ENCODE measurements at places on chromosomes 2 and 18. TPM values are rescaled to one million over a fixed set of nuclear protein-coding genes. Genes with fewer than 3 reads are reported as not detected.

DNA sequence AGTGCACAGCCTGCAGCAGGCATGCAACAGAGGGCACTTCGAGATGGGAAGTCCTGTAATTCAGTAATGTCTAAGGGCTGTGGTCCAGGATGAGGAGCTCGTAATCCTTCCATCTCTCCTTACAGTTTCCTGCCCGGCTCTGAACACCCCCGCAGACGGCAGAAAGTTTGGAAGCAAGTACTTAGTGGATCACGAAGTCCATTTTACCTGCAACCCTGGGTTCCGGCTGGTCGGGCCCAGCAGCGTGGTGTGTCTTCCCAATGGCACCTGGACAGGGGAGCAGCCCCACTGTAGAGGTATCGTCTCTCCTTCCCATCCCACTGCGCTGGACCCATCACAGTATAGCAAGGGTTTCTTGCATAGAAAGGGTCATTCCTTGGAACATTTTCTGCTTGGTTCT, 26.7 kb downstream of the FBLN7 start:
- H3K4me1 ChIP-seq = peaks cover 4% of the 10 kb centered on the region
- H3K27ac ChIP-seq = no peak overlapping the region
- no peaks in the 10 kb centered on the region for H3K36me3 ChIP-seq
- DNase-seq = no peak
- no peak overlapping the region for H3K4me3 ChIP-seq

- H3K27ac ChIP-seq = no peak overlapping the region
- H3K27me3 ChIP-seq = no peaks in the 10 kb centered on the region
- H3K4me3 ChIP-seq = no peak overlapping the region
- peaks cover 6% of the 10 kb centered on the region for H3K36me3 ChIP-seq
- peaks cover 33% of the 10 kb centered on the region for H3K4me1 ChIP-seq
- DNase-seq = no peak
Measured at GRCh38 chr2:10350761-10351160, 48.1 kb downstream of the HPCAL1 start.

GRCh38 chr2:24125956-24126355, 2.7 kb downstream of the FAM228B start:
- no peak overlapping the region for H3K27ac ChIP-seq
- DNase-seq = no peak
- peaks cover 27% of the 10 kb centered on the region for H3K4me1 ChIP-seq
- H3K27me3 ChIP-seq = no peaks in the 10 kb centered on the region
- H3K36me3 ChIP-seq = peaks cover 8% of the 10 kb centered on the region
- H3K4me3 ChIP-seq = no peak overlapping the region

GRCh38 chr2:126643431-126643830, 12.5 kb upstream of the GYPC start:
- DNase-seq = peak; percentile 62
- H3K27ac ChIP-seq = no peak overlapping the region
- H3K36me3 ChIP-seq = no peaks in the 10 kb centered on the region
- H3K4me1 ChIP-seq = no peaks in the 10 kb centered on the region
- peaks cover 34% of the 10 kb centered on the region for H3K27me3 ChIP-seq
- no peak overlapping the region for H3K4me3 ChIP-seq

- DNase-seq = no peak
- H3K4me1 ChIP-seq = no peaks in the 10 kb centered on the region
- no peak overlapping the region for H3K27ac ChIP-seq
- peaks cover 2% of the 10 kb centered on the region for H3K36me3 ChIP-seq
Measured at GRCh38 chr2:195552581-195552980, 104.4 kb upstream of the SLC39A10 start.

DSG3 gene
- not detected for total RNA-seq

DNA sequence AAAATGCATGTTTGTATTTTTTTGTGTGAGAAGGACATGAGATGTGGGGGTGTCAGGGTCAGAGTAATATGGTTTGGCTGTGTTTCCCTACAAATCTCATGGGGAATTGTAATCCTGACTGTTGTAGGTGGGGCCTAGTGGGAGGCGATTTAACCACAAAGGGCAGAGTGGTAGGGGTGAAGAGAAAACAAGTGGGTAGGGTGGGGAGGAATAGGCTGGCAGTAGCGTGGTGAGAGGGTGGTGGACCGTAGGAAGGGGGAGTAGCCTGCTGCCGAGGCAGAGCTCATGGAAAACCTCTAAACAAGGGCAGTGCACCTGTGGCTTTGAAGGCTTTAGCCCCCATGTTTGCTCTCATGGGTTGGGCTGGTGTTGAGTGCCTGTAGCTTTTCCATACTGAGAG, 152.8 kb upstream of the ZNF519 start:
- no peak overlapping the region for H3K4me3 ChIP-seq
- H3K27me3 ChIP-seq = no peaks in the 10 kb centered on the region
- no peaks in the 10 kb centered on the region for H3K36me3 ChIP-seq

GRCh38 chr18:13221869-13222855, 3.6 kb downstream of the LDLRAD4 start:
- H3K36me3 ChIP-seq = no peaks in the 10 kb centered on the region
- H3K27me3 ChIP-seq = peaks cover 37% of the 10 kb centered on the region
- DNase-seq = no peak
- H3K4me1 ChIP-seq = peaks cover 41% of the 10 kb centered on the region
- H3K4me3 ChIP-seq = no peak overlapping the region

GRCh38 chr18:33720133-33720532, 142.1 kb downstream of the ASXL3 start:
- peak overlapping the region; percentile 54 for H3K27ac ChIP-seq
- no peak for DNase-seq
- H3K36me3 ChIP-seq = peaks cover 2% of the 10 kb centered on the region
- no peak overlapping the region for H3K4me3 ChIP-seq
- no peaks in the 10 kb centered on the region for H3K27me3 ChIP-seq

DNA sequence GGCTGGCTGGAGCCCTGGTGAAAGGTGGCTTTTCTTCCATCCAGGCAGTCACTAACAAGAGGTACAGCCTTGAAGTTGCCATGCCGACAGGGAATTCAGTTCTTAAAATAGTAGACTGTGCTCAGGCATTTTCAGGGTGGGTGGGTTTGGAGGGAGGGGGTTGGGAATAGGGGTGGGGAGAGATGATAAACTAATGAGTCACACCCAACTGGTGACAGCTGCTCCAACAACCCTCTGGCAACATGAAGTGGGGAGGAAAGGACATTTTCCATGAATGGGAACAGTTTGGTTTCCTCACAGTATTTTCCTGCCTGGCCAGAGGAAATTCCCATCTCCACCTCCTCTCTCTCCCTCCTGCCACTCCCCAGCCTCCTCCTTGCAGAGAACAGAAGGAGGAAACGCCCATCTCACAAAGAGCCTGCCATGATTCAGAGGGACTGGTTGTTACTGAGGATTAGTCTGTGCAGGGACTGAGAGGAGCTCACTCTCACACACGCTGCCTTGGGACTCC, 113.0 kb upstream of the SLC1A4 start:
- H3K36me3 ChIP-seq = no peaks in the 10 kb centered on the region
- no peak for DNase-seq
- H3K27me3 ChIP-seq = no peaks in the 10 kb centered on the region
- H3K27ac ChIP-seq = peak overlapping the region; percentile 91
- peaks cover 24% of the 10 kb centered on the region for H3K4me1 ChIP-seq

SERPINB4 gene
- total RNA-seq = not detected

- no peak overlapping the region for H3K27ac ChIP-seq
- peaks cover 12% of the 10 kb centered on the region for H3K4me1 ChIP-seq
- peaks cover 7% of the 10 kb centered on the region for H3K36me3 ChIP-seq
- no peak for DNase-seq
- H3K27me3 ChIP-seq = no peaks in the 10 kb centered on the region
Measured at GRCh38 chr2:202815548-202816360, 55.8 kb downstream of the ICA1L start.

DGUOK gene
- 64.8 TPM for total RNA-seq

MATN3 gene
- total RNA-seq = 12.8 TPM

DNA sequence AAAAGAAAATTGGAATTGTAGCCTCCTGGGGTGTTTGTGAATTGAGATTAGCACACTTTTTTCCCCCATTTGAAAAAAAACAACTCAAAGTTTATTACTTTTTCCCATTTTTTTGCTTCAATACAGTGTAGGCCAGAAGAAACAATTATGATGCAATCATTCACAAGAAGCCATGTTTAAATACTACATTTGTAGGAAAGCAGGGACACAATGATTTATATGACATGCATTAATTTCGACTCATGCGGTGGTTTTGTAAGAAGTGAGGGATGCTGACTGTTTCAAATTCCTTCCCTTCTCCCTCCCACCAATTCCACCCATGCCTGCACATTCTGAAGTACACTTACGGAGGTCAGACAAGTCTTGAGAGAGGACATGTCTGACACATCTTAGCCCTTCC, 774.2 kb upstream of the FSHR start:
- H3K4me3 ChIP-seq = no peak overlapping the region
- H3K36me3 ChIP-seq = no peaks in the 10 kb centered on the region
- H3K4me1 ChIP-seq = no peaks in the 10 kb centered on the region
- no peaks in the 10 kb centered on the region for H3K27me3 ChIP-seq
